Stimulated activated CD8-positive, alpha-beta memory T cell treated with anti-CD3 and anti-CD28 coated beads, Interleukin-4, amount 100 ng/mL, for 24 hours (primary cell): ENCODE measurements at places on chromosomes 16 and 17.

DNA sequence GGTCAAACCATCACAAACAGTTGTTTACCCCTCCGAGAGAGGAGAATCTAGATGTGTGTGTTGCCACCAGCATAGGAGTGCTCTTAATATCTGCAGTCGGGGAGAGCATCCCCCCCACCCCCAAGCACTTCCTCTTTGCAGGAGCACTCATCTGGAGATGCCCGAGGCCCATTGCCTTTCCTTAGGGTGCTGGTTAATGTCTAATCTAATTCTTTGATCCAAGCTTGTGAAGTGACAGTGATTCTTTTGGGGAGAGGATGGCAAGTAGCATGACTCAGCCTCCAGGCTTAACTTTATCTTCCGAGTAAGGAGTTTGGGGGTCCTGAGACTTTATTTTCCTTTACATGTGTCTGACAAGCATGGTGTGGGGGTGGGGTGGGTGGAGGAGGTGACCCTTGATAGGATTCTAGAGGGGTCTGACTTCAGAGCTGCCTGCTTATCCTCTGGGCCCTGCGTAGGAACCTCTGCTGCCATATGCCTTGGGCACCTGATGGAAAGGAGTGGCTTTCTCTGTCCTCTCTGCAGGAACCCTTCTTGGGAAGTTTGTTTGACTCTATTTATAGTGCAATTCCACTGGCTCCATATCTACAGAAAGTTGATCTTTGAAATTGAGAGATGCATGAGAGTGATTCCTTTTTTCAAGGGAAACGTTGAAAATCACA is 207.1 kb downstream of the SPECC1 start:
- no peak for DNase-seq

DNA sequence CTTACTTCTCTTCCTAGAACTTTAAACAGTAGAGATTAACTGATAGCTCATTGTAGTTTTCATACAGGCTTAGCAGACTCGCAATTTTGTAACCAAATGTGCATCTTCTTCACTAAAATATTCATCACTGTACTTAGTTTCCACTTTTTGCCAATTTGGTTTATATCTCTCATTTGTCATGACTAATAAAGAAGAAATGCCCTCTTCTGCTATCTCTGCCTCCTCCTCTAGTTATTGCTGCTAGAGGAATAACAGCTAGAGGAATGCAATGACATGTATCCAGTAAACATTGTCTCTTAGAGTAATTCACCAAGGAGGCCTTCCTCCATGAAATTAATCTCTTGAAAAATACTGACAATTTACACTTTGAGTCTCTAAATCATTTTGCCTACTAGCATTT is 115.5 kb upstream of the COX10 start:
- DNase-seq: no peak

GRCh38 chr16:4283939-4284338 is 11.1 kb upstream of the TFAP4 start:
- DNase-seq: no peak

GRCh38 chr16:69917739-69918138 is 33.4 kb upstream of the CLEC18A start:
- DNase-seq: no peak

GRCh38 chr16:27413956-27414355 is 12.0 kb downstream of the IL21R start:
- no peak for DNase-seq

DNA sequence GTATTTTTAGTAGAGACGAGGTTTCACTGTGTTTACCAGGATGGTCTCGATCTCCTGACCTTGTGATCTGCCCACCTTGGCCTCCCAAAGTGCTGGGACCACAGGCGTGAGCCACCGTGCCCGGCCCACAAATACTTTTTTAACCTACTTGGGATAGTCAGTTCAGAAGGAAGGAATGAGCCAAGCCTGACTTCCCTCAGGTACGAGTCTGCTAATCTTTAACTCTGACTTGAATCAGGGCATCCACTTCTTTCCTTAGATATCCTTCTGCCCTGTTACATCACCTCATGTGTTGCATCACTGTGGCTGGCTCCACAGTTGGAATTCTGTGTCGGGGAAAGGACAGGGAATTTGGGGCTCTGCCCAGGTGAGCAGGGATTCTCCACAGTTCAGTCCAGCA is 120.8 kb downstream of the MSI2 start:
- DNase-seq: no peak

DNA sequence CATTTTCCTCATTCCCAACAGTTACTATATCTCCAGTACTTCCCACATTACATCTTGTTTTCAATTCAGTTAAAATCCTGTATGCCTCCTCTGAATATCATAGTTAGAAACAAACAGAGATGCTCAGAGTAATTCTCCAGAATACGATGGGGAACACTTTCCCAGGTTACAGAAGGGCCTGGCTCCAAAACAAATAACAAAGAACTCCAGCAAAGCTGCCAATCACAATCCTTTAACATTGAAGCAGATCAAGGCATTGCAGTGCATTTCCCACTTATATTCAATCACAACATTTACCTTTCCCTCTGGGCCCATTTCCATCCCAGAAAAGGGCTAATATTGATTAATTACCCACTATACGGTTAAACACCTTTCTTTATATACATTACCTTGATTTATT is 29.4 kb upstream of the PMFBP1 start:
- no peak for DNase-seq

- no peak for DNase-seq
Observed at GRCh38 chr16:76661691-76662235, 384.6 kb downstream of the CNTNAP4 start.
